ENCODE measurements at places on chromosomes 16 and 17.

DNA sequence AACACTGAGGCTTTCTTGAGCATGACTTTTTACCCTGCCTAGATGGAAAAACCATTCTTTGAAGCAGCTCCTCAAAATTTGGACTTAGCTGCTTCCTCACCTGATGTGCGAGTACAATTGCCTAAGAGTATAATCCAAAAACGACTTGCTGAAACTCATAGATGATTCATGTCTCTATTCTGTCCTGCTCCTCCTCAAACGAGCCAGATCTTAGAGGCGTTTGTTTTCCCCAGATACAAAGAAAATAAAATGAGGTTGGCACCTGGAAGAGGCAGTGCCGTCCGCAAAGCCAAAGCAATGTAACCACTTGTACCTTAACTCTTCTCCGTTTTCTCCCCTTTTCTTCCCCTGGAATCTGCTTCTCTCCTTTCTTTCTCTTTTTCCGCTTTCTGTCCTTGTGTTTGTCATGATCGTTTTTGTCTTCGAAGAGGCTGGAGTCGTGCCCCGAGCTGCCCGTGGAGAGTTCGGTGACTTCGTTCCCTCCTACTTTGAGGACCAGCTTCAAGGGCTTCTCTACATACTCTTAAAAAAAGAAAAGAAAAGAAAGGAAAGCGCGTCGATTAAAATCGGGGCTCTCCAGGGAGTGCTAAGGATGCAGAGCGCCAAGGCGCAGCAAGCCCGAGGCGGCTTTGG lies 895 bp downstream of the BRD7 start:
- DNase-seq, result no peak

DNA sequence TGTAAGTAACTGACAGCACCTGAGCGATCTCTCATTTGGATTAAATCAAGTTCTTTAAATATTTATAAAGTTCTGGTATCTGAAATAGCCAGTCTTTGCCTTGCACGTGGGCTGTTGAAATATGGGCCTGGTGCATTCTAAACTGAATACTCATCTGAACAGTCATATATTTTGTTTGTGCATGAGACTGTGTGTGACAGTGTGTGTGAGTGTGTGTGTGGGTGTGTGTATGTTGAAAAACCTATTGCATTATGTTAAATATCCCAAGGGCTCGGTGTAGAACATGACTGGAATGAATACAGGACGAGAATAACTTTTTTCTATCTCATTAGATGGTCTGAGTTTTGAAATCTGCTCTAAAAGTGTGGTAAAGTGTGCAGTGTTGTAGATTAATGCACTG lies 82.4 kb upstream of the TOX3 start:
- no peak for DNase-seq

GRCh38 chr17:40500709-40501108 lies 714 bp downstream of the TNS4 start:
- DNase-seq, result no peak

- DNase-seq, result no peak
Measured at GRCh38 chr17:41018541-41018940, 8.5 kb downstream of the KRTAP1-5 start.

DNA sequence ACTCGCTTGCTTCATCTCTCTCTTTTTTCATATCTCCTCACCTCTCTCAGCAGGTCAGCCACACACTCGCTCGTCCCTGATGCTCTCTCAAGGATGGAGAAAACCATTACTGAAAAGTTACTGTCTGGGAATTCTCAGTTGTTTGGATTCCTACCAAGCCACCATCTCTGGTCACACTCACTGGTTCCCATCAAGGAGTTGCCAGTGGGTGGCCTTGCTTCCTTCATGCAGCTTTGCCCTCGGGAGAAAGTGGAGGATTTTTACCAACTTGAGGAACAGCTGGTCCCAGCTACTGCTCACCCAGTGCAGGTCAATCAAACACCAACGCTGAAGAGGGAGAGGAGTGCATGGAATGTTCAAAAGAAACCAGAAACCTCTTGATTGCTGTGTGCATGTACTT lies 25.3 kb downstream of the MEOX1 start:
- DNase-seq, result no peak

GRCh38 chr17:46887717-46888116 lies 35.2 kb upstream of the GOSR2 start:
- no peak for DNase-seq

- DNase-seq, result peak; percentile 76
Measured at GRCh38 chr17:48908853-48909394, 717 bp downstream of the UBE2Z start.

DNA sequence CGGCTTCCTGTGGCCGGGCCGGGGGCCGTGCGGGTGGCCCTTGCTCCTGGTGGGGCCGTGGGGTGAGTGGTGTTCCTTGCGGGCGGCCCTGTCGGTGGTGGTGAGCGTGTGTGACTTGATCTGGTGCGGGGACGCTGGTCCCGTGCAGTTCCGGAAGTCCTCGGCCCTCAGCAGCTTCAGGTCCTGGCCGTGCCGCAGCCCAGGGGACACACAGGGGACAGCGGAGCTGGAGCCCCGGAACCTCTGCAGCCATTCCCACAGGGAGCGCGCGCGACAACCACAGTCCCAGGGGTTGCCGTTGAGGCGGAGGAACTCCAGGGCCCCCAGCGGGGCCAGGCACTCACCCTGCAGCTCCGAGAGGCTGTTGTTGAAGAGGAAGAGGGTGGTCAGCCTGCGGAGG lies 88.4 kb downstream of the RTN4RL1 start:
- DNase-seq, result no peak

DNA sequence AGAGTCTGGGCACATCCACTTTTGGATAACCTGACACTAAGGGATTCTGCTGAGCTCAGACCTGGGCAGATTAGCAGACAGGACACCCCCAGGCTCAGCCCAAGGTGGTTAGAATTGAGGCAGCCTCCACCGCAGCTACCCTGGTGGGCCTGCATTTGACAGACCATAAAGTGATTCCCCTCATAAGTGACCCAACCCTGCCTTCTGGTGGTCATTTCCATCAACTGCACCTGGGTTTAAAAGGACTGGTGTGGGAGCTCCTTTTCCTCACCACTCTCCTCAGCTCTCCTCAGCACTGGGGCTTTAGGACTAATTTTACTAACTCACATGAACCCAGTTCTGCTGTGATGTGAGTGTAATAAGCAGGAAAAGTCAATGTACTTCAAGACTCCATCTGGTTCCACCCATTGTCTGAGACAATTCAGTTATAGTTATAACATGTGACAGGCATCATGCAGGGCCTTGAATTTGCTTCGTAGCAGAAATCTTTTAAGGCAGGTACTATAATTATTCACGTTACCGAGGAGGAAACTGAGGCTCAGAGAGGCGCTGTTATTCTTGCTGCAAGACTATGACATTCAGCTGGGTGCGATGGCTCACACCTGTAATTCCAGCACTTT lies 42.5 kb downstream of the MYH3 start:
- DNase-seq, result peak; percentile 70

GRCh38 chr16:22220714-22221113 lies 14.6 kb downstream of the EEF2K start:
- DNase-seq, result no peak

- DNase-seq, result no peak
Measured at GRCh38 chr17:80839511-80839941, 152.1 kb upstream of the CHMP6 start.

GRCh38 chr16:78227855-78228254 lies 128.4 kb downstream of the WWOX start:
- no peak for DNase-seq

DNA sequence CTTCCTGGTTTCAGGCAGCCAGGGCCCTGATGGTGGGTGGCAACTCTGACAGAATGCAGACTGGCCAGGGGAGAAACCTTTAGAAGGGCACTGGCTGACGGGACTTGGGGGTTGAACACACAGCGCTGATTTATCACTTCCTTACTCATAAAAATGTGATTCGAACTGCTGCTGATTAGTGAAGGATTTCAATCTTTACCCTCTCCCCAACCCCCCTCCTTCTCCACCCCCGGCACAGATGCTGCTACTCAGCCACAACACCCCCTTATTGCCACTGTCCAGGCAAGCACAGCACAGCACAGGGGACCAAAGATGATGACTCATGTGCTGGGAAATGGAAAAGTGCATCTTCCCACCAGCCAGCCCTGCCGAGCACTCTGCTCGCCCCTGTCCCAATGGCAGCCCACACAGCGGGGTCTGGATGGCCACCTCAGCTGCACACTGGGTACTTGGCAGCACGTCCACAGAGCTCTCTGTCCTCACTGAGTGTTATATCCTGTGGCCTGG lies 70.1 kb downstream of the SMG6 start:
- DNase-seq, result peak; percentile 86

DNA sequence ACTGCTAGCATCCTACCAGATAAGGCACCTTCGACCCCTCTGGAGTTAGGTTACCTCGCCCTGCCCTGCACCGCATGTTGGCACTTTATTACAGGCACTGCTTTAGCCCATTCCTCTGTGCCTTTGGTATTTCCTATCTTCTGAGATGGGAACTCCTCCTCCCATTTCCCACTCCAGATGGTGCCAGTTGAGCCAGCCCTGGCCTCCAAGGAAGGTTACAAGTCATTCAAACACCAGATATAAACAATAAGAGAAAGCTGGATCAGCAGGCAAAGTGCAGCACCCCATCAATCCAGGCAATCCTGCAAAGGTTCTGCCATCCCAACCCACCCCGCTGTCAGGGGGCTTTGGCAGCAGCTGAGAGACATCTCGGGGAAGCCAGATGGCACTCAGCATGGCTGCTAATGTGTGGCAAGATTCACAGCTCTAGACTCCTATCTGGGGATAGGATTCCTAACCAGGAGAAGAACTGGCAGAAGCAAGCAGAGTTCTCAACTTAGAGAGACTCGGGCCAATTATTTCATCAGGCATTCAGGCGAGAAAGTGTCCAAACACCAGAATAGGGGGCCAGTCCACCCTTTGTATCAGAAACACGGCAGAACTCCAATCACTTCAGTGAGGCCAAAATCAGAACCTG lies 113.0 kb downstream of the COPRS start:
- no peak for DNase-seq

GRCh38 chr17:44556166-44556831 lies 985 bp upstream of the FZD2 start:
- peak; percentile 67 for DNase-seq

- no peak for DNase-seq
Measured at GRCh38 chr17:521561-522325, 169.1 kb upstream of the RPH3AL start.

- no peak for DNase-seq
Measured at GRCh38 chr16:73337373-73338296, 289.7 kb upstream of the ZFHX3 start.

GRCh38 chr16:3856367-3857141 lies 24.0 kb downstream of the CREBBP start:
- no peak for DNase-seq

DNA sequence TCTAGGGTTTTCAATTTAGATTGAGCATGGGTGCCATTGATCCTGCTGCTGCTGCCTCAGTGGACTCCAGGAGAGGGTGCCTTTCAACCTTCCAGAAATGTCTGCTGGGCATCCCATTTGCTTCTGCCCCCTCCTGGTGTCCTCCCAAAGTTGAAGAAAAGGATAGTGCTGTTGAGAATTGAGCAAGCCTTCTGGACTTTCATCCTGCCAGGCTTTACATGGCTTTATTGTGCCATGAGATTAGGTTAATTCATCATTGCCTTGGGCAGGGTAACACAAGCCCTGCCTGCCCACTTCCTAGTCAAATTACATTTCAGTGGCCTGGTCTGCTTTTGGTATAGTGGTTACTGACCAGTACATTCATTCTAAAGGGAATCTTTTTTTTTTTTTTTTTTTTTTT lies 17.9 kb upstream of the TANGO6 start:
- DNase-seq, result no peak

- DNase-seq, result peak; percentile 97
Measured at GRCh38 chr17:56690441-56691291, 97.2 kb downstream of the NOG start.

Measured in AG10803 (cell line).